AML-193 (cell line): ENCODE measurements at places on chromosomes 5 and 9.

- no peak for DNase-seq
Measured at GRCh38 chr5:14810928-14811572, 60.5 kb downstream of the ANKH start.

- no peak for DNase-seq
Measured at GRCh38 chr9:77486968-77487367, 161.2 kb downstream of the GNA14 start.

GRCh38 chr9:115650768-115651167 lies 502.8 kb upstream of the PAPPA start:
- DNase-seq: no peak

DNA sequence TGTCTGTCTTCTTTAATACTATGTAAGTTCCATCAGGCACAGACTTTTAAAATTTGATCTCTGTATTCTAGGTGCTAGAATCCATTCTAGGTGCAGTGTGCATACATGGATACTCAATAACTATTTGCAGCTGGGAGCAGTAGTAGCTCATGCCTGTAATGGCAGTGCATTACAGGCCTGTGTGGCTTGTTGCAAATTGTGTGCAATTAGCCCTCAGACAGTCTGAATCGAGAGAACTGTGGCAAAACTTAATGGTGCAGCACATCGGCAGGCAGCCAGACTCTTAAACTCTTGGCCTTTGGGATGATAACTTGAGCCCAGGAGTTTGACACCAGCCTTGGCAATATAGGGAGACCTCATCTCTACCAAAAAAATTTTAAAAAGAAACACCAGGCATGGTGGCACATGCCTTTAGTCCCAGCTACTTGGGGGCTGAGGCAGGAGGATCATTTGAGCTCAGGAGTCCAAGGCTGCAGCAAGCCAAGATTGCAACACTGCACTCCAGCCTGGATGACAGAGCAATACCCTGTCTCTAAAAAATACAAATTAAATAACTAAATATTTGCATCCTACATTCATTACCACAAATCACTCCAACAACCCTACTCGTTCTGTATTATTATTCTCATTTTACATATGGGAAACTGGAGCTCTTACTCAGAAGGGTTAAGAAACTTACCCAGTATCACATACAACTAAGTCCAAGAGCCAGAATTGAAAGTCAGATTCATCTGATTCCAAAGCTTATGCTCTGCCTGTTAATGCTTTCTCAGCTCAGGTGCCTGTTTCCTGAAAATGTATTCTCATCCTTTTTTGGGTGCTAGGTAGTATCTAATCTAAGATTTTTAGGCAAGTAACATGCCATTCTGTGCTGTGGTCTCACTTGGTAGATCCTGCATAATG lies 30.1 kb downstream of the PRKACG start:
- no peak for DNase-seq

GRCh38 chr9:137460363-137461315 lies 1.5 kb upstream of the NSMF start:
- DNase-seq: no peak

DNA sequence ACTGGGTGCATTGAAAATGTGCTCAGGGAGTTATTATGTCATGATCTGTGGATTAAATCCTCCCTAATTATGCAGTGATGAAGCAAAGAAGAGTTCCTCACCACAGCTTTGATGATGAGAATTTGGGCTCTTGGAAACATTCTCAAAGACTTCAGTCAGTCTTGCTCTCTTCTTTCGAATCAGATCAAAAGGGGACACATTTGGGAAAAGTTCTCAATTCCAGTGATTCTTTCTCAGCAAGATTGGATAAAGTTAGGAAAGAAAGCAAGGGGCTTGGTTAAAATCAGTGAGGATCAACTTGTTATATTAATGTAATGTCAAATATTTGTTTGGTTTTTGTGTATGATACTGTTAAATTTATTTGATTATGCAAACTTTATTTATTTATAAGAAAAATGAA lies 411.3 kb upstream of the ACTBL2 start:
- no peak for DNase-seq

DNA sequence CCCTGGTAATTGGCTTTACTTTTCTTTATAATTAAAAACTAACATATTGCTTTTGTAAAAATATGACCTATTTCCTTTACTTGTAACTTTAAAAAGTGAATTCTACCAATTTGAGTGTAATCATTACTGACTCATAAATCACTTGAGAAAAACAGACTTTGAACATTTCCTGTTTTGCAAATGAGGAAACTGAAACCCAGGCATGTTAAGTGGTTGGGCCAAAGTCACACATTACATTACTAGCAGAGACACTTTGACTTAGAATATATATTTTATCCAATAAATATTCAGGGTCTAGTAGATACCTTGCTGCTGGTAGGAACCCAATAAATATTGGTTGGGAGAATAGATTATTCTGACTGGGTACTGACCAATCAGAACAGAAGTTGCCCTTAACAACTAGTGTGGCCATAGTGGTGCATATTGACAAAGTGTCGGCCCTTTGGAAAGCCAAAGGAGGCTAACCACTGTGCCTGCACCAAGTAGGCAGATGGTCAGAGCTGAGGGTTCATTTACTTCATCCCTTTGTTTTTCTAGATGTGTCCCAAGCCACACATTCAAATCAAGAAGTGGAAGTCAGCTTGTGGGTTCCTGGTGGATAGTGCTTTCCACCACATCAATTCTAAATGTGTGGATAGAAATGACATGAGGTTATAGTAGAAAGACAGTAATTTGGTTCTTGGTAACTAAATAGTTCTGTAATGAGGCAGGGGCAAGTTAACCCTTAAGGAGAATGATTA lies 365.1 kb upstream of the RIOK2 start:
- no peak for DNase-seq

DNA sequence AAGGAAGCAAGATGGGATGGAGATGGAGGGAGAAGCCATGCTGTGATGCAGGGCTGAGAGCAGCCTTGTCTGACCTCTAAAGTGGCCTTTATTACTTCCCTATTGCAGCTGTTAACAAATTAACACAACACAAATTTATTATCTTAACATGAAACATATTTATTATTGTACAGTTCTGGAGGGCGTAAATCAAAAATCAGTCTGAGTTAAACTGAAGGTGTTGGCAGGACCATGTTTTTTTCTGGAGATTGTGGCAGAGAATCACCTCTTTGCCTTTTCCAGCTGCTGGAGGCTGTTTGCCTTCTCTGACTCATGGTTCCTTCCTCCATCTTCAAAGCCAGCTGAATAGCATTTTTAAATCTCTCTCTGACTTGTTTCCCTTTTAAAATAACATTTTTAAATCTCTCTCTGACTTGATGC lies 7.2 kb upstream of the MCC start:
- DNase-seq: no peak

DNA sequence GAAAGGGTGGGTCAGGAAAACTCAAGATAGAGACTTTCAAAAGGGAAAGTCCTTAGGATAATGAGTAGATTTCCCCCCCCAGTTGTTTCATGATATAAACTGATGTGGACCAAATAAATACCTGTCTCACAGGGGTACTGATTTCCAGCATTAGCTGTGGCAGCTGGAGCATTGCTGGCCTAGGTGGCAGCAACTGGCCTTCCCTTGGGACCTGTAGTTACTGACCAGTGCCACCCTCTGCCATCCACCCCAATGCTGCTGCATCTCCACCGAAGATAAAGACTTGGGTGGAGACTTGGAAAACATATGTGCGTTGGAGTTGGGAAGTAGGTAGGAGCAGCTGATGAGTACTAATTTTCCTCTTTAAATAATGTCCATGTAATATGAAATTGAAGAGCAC lies 71.8 kb downstream of the SYK start:
- no peak for DNase-seq

- DNase-seq: no peak
Measured at GRCh38 chr5:19987612-19988361, at the start of gene CDH18. CDH18 (minus strand) TSS chr5:19988200; CDS start chr5:19838986, 149,214 bp downstream.
